ENCODE measurements at places on chromosomes 3 and 15. TPM values are rescaled to one million over a fixed set of nuclear protein-coding genes. Genes with fewer than 3 reads are reported as not detected.

The CAMK2N2 gene
- total RNA-seq: not detected

The CSPG5 gene
- total RNA-seq: 0.32 TPM

The CHST2 gene
- total RNA-seq: 12.3 TPM

The RLBP1 gene
- total RNA-seq: not detected

The RAF1 gene
- 84.7 TPM for total RNA-seq

The GOLGA8Q gene
- total RNA-seq: not detected
